AG09309 (cell line): ENCODE measurements at places on chromosomes 7 and 10.

DNA sequence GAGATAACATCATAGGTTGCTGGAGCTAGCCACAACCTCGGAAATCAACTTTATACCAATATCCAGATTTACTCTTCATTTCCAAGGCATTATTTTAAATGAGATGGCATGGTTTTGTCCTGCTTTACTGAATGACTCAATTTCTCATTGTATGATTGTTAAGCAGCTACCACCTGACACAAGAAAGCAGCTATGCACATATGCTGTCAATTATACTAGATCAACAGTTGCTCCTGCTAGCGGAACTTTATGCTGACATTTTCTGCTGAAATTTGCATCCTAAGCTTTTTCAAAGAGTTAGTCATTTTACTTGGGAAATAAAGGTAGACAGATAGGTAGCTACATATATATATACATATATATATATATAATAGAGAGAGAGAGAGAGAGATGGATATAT lies 8.9 kb upstream of the CH25H start:
- no peak for DNase-seq

GRCh38 chr10:101219139-101219945 lies 9.9 kb downstream of the LBX1 start:
- no peak for DNase-seq

GRCh38 chr10:114301177-114301576 lies 62.1 kb downstream of the VWA2 start:
- DNase-seq: no peak

DNA sequence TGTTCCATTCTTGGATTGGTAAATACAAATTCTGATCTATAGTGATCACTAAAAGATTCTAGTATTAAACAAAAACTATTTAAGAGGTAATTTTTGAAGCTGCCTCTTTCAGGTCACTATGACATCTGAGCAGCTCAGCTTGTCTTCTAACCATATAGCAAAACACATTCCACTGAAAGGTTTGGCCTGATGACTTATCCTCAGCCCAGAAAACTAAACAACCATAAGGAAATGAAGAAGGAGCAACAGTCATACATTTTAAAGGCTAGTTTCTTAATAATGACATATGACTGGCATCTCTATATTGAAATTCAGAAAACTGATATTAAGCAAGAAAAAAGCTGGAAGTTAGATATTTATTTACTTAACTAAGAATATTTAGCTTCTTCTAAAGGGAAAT lies 24.6 kb downstream of the NT5C2 start:
- DNase-seq: no peak

DNA sequence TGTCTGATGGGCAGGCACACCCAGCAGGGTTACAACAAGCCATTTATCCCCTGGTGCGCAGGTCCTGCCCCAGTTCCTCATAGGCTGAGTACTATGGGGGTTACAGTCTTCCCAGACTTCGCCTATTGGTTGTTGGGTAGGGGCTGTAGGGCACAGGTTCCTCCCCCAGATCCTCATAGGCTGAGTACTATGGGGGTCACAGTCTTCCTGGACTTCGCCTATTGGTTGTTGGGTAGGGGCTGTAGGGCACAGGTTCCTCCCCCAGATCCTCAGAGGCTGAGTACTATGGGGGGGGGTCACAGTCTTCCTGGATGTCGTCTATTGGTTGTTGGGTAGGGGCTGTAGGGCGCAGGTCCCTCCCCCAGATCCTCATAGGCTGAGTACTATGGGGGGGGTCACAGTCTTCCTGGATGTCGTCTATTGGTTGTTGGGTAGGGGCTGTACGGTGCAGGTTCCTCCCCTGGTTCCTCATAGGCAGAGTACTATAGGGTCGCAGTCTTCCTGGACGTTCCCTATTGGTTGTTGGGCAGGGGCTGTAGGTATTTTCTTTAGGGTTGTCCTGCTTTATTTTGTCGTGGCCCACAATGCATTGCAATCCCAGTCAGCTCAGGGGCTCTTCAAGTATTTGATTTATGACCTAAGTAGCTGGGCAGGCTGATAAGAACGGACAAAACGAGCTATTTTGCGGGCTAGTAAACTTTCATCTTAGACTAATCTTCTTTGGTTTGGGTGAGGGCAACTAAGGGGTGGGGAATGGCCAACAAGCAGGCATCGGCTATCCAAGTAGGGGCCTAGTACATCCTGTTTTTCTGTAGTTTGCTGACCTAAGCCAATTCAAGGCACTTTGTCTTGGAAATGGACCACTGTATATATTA lies 3.4 kb downstream of the LRRC27 start:
- DNase-seq: no peak

DNA sequence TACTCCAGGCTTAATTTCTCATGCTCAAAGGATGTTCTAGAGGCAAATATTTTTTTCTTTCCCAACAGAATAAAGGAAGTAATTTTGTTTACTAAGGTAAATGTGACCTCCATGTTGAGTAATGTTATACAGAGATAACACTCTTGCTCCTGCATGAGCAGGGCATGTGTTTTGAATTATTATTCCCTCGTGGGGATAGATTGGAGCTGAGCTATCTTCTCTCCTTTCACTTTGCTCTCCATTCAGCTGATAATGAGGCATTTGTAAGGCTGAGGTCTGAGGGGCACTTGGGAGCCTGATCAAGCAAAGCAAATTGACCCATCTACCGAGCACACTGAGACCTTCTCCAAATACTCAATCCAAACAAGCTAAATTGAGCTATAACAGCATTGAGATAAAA lies 50.7 kb upstream of the GHITM start:
- no peak for DNase-seq

- no peak for DNase-seq
These were observed 59.6 kb upstream of the LYZL1 start for GRCh38 chr10:29229258-29229705.

DNA sequence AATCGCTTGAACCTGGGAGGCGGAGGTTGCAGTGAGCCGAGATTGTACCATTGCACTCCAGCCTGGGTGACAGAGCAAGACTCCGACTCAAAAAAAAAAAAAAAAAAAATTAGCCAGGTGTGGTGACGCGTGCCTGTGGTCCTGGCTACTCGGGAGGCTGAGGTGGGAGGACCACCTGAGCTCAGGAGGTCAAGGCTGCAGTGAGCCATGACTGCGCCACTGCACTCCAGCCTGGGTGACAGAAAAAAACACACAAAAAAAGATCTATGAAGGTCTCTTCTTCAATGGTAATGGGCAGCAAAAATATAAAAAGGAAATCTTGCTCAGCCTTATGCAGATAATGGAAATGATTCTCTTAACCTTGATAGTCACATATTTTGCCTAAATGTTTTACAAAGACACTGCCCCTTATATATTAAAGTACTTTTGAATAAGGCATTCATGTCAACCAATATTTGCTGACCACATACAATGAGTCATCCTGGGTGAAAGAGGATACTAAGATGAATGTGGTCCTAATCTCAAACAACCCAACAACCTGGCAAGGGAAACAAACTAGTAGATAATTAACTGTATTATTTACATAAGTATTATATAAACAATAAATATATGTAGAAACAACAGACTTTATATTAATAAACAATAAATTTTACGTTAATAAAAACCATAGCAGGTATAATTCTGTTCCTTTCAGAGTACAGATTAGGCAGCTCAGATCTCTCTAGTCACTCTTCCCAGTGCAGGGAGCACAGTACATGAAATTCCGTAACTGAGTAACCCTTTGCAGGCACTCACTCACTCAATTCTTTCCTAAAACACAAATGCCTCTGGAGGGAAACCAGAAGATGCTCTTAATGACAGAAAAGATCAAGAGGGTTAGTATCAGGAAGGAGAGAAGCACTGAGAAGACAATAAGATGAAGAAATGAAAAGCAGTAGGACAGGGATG lies 8.1 kb downstream of the TOMM7 start:
- DNase-seq: no peak

- DNase-seq: no peak
These were observed 134.1 kb downstream of the ADARB2 start for GRCh38 chr10:1603181-1603580.

DNA sequence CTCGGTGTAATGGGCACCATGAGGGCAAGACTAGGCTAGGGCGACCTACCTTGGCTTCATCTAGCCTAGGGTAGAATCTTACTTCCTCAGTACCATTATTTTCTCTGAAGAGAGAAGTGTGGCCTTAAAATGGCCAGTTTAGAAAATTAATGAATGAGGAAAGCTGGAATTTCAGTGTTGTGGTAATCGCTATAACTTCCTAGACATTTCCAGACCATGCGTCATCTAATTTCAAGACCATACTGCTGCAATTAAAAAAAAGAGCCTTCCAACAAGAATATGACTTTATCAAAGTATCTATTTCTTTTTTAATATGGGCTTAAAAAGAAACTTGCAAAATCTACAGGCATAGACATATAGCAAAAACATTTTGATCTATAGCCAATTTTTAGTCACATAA lies 68.5 kb downstream of the CPVL start:
- peak; percentile 55 for DNase-seq

- DNase-seq: no peak
These were observed 17.1 kb downstream of the MAGI2 start for GRCh38 chr7:79436378-79436777.

DNA sequence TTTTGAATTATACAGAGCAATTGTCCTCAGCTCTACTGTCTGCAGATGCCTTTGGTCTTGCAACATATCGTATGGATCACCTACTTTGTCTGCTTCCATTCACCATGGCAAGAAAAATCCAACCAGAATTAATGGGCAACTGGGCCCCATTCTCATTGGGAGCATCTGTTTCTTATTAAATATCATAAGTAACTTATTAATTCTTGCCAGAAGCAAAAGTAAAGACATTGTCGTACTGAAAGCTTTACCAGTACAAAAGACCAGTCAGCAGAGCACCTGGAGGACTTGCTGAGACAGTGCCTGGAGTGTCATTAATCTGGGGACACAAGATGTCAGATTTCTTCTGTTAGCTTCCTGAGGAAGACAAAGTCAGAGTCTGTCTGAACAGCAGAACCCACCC lies 404.5 kb downstream of the INHBA start:
- DNase-seq: no peak

GRCh38 chr10:46239993-46240683 lies 46.7 kb upstream of the ANTXRL start:
- DNase-seq: no peak

DNA sequence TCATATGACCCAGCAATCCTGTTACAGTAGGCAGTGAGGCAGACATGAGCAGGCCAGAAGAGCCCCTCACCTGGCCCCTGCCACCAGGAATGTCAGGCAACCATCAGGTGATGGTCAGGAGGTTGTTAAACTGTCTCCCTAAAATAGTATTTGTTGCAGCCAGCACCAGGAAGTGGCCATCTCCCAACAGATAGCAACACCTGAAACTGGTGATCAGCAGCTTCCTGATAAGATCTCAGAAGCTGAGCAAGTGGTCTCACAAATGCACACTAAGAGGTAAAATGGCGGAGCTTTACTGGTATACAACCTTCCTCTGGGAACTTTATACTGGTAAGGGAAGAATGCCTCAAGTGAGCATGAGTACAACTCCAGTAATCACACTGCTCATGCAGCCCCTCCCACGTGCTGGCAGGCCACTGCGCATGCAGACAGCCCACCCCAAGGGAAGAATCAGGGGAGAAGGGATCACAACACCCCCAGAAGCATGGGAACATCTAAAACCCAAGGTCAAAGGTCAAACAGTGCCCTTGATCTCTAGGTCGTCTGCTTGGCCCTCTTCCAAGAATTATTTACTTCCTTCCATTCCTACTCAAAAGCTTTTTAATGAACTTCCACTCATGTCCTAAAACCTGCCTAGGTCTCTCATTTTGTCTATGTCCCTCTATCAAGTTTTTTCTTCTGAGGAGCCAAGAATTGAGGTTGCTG lies 133.5 kb downstream of the DOCK4 start:
- no peak for DNase-seq

GRCh38 chr10:61733358-61733940 lies 70.7 kb downstream of the CABCOCO1 start:
- DNase-seq: no peak

DNA sequence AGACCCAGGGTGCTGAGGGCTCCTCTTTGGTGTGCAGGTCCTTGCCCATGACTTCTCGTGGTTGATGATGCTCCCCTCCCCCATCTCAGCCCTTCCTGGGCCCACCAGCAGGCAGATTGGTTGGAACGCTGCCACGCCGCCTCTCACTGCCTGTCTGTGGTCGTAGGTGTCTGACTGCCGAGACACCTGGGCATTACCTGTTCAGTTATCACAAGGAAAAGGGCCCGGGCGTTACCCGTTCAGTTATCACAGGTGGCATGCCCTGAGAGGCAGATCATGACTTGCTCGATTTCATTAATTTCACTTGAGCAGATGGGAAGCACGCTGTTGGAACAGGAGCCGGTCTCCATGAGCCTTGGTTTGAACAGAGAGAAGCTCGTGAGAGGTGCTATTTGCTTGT lies 42.5 kb downstream of the TACR2 start:
- no peak for DNase-seq

DNA sequence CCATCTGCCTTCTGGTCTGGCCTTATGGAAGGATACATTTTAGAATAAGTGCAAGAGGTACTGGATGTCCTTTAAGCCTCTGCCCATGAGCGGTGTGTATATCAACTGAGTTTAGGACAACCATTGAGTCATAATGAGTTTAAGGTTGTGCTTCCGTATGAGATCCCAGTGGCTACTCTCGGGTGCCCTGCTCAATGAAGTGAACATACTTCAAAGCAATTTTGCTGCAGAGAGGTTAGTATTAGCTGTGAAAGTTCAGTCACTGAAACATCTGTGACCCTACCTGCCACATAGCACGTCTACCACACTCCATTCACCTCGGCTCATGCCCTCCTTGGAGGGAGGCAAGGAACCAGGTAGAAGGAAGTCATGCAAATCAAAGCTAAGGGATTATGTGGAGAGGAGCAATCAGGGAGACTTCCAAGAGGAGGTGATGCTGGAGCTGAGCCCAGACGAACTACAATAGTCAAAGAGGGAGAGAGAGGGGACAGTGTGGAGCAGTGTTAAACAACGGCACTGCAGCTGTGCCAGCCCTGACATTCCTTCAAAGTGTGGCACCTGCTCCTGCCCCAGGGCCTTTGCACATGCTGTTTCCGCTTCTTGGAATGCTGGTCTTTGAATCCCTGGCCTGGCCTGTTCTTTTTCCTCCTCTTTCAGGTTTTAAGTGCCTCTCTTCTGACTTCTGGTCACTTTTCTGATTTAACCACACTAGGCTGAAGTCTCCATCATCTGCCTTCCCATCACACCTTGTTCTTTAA lies 25.4 kb downstream of the BTBD16 start:
- DNase-seq: no peak

GRCh38 chr7:36880108-36880507 lies 155.8 kb upstream of the AOAH start:
- no peak for DNase-seq

GRCh38 chr10:13991353-13991752 lies 339.4 kb downstream of the FRMD4A start:
- DNase-seq: no peak

- DNase-seq: peak; percentile 44
These were observed 168.7 kb upstream of the ZNF32 start for GRCh38 chr10:43817368-43817767.

DNA sequence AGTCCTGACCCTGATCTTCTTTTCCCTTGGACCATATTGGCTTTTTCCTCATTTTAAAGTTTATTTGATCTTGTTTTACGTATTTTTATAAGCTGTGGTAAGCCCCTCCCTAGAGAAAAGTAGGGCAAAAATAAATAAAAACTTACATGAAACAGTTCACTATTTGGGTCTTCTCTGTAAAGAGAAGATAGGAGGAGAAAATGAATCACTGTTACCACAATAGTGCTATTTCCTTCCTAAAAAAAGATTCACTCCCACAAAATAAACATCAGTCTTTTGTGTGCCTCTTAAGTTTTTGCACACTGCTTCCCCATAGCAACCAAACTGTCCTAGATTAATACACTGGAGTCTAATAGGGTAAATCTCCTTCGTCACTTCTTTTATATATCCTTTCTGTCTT lies 1.4 kb upstream of the SVIL start:
- DNase-seq: peak; percentile 48

GRCh38 chr10:89476150-89476549 lies 59.2 kb downstream of the SLC16A12 start:
- no peak for DNase-seq
